Ovary (tissue), 10 donors: ENCODE measurements at places on chromosomes 5 and 9.
A peak's percentile ranks its signal among the peaks of the same experiment; 100 is the strongest.

DNA sequence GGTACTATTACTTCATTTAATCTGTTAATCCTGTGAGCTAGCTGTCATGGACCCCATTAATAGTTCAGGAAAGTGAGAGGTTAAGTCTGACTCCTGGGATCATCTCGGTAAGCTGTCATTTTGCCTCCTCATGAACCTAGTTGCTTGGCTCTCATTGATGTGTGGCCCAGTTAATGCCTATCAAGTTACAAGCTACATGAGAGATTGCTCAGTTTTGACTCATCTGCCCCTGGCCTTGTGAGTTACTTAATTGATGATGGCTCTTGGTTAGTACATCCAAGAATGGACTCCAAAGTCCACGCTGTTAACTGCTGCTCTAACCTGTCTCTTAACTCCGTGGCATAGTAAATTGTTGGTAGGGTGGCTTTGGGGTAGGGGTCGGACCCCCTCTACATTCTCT lies 23.9 kb downstream of the LARP1 start:
- no peaks in the 10 kb centered on the region for H3K27me3 ChIP-seq
- peaks cover 24% of the 10 kb centered on the region for H3K4me1 ChIP-seq
- no peak overlapping the region for H3K27ac ChIP-seq
- H3K4me3 ChIP-seq: no peak overlapping the region
- DNase-seq: no peak

GRCh38 chr9:91285729-91286353 lies 75.9 kb downstream of the AUH start:
- H3K27me3 ChIP-seq: no peaks in the 10 kb centered on the region
- no peak overlapping the region for H3K4me3 ChIP-seq
- H3K36me3 ChIP-seq: no peaks in the 10 kb centered on the region
- DNase-seq: no peak
- H3K27ac ChIP-seq: no peak overlapping the region
- no peaks in the 10 kb centered on the region for H3K4me1 ChIP-seq

- H3K4me3 ChIP-seq: no peak overlapping the region
- no peak overlapping the region for H3K27ac ChIP-seq
- H3K27me3 ChIP-seq: no peaks in the 10 kb centered on the region
These were observed 29.6 kb downstream of the MAML1 start for GRCh38 chr5:179762079-179762780.

GRCh38 chr5:149153751-149154610 lies 12.7 kb downstream of the ABLIM3 start:
- H3K36me3 ChIP-seq: no peaks in the 10 kb centered on the region
- H3K27ac ChIP-seq: no peak overlapping the region
- no peaks in the 10 kb centered on the region for H3K27me3 ChIP-seq

DNA sequence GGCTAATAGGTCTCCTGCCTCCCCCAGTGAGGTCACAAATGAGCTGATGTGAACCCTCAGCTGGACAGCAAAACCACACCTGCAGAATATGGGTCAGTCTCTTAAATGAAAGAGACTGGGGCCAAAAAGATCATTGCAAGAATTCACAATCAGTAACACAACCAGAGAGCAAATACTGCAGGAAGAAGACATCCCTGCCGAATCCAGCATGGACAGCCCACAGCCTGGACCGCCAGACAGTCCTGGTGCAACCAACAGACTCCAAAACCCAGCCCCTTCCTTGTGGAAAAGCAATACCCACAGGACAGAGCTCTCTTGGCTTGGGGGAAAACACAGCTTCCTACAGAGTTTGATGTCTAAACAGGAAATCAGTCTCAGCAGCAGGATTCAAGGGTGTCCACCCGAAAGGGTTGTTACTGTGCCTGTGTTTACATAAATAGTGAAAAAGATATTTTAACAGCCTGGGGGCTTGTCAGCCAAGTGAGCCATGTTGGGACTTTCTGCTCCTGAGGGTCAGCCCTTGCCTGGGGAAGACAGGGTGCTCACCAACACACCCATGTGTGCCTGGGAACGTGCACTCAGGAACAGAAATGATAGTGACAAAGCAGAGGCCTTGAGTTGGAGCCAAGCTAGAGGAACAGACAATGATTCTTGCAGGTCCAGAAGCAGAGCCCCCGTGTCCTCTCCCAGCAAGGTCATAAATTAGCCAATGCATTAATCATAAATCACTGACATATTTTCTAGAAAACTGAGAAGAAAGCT lies 106.2 kb downstream of the SEMA5A start:
- H3K27ac ChIP-seq: no peak overlapping the region
- DNase-seq: no peak
- no peaks in the 10 kb centered on the region for H3K36me3 ChIP-seq
- no peaks in the 10 kb centered on the region for H3K27me3 ChIP-seq
- H3K4me3 ChIP-seq: no peak overlapping the region

GRCh38 chr5:114390431-114390830 lies 28.6 kb downstream of the KCNN2 start:
- no peak overlapping the region for H3K4me3 ChIP-seq
- H3K27ac ChIP-seq: no peak overlapping the region
- H3K4me1 ChIP-seq: peaks cover 1% of the 10 kb centered on the region
- no peaks in the 10 kb centered on the region for H3K27me3 ChIP-seq

- H3K27ac ChIP-seq: no peak overlapping the region
- H3K27me3 ChIP-seq: no peaks in the 10 kb centered on the region
- no peak for DNase-seq
- H3K4me3 ChIP-seq: no peak overlapping the region
These were observed 81.1 kb downstream of the EGFLAM start for GRCh38 chr5:38339446-38339845.

- DNase-seq: no peak
- no peak overlapping the region for H3K4me3 ChIP-seq
- H3K27ac ChIP-seq: no peak overlapping the region
- no peaks in the 10 kb centered on the region for H3K27me3 ChIP-seq
- H3K36me3 ChIP-seq: no peaks in the 10 kb centered on the region
- no peaks in the 10 kb centered on the region for H3K4me1 ChIP-seq
These were observed 120.8 kb upstream of the SLC27A6 start for GRCh38 chr5:128844354-128844923.

DNA sequence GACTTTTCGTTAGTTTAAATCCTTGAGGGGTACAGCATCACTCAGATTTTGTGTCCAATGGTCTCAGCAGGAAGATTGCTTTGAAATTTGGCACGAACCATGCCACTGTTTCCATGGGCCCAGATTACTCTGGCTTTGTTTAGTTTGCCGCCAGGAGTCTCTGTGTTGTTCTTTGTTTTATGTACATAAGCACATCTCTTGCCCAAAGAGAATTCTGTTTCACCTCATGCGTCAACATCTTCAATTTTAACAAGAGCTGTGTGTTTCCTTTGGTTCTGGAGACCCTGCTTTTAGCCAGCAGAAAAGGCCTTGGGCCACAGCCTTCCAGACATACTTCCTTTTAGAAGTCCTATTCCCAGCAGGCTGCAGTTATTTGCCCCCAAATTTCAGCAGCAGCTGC lies 62.4 kb downstream of the TNPO1 start:
- no peak overlapping the region for H3K4me3 ChIP-seq
- DNase-seq: no peak
- H3K4me1 ChIP-seq: no peaks in the 10 kb centered on the region
- no peaks in the 10 kb centered on the region for H3K36me3 ChIP-seq
- no peak overlapping the region for H3K27ac ChIP-seq
- no peaks in the 10 kb centered on the region for H3K27me3 ChIP-seq

DNA sequence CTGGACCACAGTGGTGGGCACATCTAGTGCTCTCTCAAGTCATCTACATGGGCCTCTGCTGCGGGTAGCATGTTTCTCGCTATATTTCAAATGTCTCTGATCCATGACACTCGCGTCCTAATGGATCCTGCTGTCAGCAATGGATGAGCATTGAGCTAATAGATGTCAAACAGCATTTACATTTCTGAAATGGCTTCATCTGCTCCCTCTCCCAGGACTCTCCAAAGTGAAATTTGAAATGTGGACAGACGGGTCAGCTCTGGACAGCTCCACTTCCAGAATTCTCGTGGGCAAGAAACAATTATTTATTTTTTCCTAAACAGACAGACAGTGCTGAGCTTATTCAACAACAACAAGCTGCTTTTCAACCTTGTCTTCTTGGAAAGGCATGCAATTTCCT lies 58.1 kb downstream of the FSTL4 start:
- no peaks in the 10 kb centered on the region for H3K4me1 ChIP-seq
- no peak for DNase-seq
- H3K36me3 ChIP-seq: no peaks in the 10 kb centered on the region
- H3K27ac ChIP-seq: no peak overlapping the region
- H3K4me3 ChIP-seq: no peak overlapping the region
- H3K27me3 ChIP-seq: no peaks in the 10 kb centered on the region

DNA sequence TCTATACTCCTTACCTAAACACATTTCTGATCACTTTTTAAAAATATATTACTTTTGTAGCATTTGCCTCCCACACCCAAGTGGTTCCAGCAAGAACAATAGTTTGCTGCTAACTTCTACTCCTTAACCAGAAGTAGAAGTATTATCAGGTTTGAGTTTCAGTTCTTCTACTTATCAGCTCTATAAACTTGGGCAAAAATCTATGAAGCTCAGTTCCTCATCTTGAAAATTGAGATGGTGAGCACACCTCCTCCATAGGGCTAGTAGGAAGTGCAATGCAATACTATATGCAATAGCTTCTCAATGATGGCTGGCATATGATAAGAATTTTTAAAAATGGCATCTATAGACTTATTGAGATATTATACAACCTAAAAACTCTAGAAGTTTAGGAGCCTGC lies 283.7 kb downstream of the TLR4 start:
- no peaks in the 10 kb centered on the region for H3K4me1 ChIP-seq
- H3K27me3 ChIP-seq: no peaks in the 10 kb centered on the region
- H3K36me3 ChIP-seq: no peaks in the 10 kb centered on the region
- no peak overlapping the region for H3K4me3 ChIP-seq
- DNase-seq: no peak

DNA sequence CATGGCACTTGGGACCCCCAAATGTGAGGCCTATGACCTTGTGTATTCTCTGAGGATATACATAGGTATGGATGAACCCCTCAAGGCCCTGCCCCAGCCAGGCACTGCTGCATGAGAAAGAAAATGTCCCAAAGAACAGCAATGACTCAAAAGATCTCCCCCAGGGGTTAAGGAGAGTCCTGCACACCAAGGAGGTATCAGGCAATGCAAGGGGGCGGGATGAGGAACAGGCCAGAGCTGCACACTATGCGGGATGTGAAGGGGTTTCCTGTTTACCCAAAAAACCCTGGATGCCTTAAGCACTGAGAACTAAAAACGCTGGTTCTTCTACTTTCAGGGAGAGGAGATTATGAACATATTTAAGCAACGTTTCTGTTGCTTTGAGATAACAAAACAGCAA lies 3.4 kb downstream of the RAPGEF1 start:
- no peak overlapping the region for H3K27ac ChIP-seq
- no peaks in the 10 kb centered on the region for H3K27me3 ChIP-seq
- no peak overlapping the region for H3K4me3 ChIP-seq
- no peaks in the 10 kb centered on the region for H3K36me3 ChIP-seq
- no peak for DNase-seq
- peaks cover 10% of the 10 kb centered on the region for H3K4me1 ChIP-seq

DNA sequence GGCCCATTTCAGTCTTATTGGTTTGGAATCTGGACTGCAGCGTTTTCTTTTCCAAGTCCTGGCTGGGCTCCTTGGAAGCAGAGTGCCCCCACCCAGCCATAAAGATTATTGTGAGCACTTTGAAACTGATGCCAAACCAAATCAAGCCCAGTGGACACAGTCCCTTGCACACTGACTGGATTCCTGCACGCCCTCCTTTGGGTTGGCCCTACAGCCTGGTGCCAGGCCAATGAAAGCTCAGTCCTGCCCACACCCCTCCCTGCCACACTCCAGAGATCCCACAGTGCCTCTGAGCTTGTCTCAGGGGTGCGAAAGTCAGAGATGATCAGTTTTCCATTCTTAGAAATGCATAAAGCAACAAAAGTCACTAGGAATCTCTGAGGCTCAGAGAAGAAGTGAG lies 181.9 kb downstream of the CETN3 start:
- peaks cover 2% of the 10 kb centered on the region for H3K4me1 ChIP-seq
- no peaks in the 10 kb centered on the region for H3K36me3 ChIP-seq
- no peak overlapping the region for H3K4me3 ChIP-seq
- no peaks in the 10 kb centered on the region for H3K27me3 ChIP-seq
- no peak overlapping the region for H3K27ac ChIP-seq

GRCh38 chr5:96487859-96488258 lies 54.8 kb upstream of the PCSK1 start:
- DNase-seq: no peak
- no peaks in the 10 kb centered on the region for H3K36me3 ChIP-seq
- no peaks in the 10 kb centered on the region for H3K4me1 ChIP-seq
- no peak overlapping the region for H3K4me3 ChIP-seq

DNA sequence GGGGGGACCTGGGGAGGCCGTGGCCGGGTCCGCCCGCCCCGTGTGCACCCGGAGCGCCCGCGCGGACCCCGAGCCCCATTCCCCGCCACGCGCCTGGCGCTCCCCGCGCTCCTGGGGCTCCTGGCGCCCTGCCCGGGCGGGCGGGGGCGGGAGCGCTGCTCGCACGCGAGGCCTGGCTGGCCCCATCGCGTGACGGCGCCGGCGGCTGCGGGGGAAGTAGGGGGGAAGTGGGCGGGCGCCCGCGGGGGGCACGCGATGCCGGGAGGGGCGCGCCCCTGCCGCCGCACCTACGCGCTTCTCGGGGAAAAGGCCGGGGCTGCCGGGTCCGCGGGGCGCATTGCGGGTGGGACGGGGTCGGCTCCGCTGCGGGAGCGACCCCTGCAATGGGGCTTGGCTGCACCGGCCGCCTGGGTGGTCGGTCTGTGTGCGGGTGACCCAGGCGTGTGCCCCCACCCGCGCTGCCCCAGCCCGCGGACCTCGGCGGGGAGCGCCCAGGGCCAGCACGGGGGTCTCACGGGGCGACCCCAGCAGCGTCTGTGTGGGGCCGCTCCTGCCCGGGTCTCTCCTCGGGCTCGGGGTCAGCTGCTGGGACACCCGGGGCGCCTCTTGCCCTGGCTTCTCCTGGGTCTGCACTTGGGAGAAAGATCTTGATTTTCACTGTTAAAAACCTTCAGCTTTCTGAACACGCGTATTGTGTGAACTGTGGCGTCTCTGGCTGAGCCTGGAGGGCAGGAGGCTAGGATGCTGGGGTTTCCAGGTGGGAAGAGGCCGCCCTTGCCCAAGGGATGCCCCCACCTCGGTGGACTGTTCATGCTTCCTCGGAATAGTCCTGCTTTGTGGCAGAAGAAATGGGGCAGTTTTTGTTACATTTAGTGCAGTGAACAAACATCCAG lies 52.4 kb downstream of the AHRR start:
- peak overlapping the region; percentile 32 for H3K4me3 ChIP-seq
- H3K36me3 ChIP-seq: no peaks in the 10 kb centered on the region
- H3K27me3 ChIP-seq: no peaks in the 10 kb centered on the region
- peaks cover 14% of the 10 kb centered on the region for H3K4me1 ChIP-seq
- peak overlapping the region; percentile 2 for H3K27ac ChIP-seq
- peak; percentile 76 for DNase-seq

- H3K27ac ChIP-seq: no peak overlapping the region
- no peak overlapping the region for H3K4me3 ChIP-seq
- DNase-seq: no peak
- no peaks in the 10 kb centered on the region for H3K27me3 ChIP-seq
These were observed 21.4 kb downstream of the OR2V1 start for GRCh38 chr5:181109489-181110013.
